NCI-H2227 treated with DMSO at 0.1 percent for 48 hours (cell line): ENCODE measurements at places on chromosomes 16 and 17.

GRCh38 chr17:69878661-69879060 is 196.4 kb upstream of the KCNJ16 start:
- DNase-seq = no peak

GRCh38 chr17:4340914-4341615 is 25.4 kb downstream of the UBE2G1 start:
- no peak for DNase-seq

DNA sequence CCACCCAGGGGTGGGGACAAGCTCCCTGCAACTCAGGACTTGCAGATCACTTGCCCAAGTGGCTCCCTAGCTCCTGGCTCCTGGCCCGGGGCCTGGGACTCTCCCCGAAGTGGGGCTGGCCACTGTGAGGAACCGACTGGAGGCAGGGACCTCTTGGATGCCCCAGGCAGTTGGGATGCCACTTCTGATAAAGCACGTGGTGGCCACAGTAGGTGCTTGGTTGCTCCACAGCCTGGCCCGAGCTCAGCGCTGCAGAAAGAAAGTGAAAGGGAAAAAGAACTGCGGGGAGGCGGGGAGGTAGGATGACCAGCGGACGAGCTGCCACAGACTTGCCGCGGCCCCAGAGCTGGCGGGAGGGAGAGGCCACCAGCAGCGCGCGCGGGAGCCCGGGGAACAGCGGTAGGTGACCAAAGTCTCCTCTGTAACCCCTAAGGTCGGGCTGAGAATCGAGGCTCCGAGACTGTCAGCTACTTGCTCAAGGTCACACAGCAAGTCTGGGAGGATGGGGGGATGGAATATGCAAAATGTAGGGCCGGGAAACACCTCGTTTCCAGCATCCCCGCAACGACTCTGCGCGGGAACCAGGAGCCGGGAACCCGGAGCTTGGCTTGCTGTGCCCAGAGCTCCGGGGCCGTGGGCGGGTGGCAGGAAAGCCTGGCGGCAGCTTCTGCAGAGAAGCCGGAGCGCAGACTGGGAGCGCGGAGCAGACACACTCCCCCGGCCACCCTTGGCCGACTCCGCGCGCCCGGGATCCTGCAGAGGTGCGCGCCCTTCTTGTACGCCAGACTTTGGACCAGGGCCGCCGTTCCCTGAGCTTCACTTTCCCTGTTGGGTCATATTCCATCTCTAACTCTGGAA is 1.9 kb downstream of the CIITA start:
- DNase-seq = no peak

GRCh38 chr17:48563385-48563838 is 14.7 kb downstream of the HOXB4 start:
- no peak for DNase-seq

DNA sequence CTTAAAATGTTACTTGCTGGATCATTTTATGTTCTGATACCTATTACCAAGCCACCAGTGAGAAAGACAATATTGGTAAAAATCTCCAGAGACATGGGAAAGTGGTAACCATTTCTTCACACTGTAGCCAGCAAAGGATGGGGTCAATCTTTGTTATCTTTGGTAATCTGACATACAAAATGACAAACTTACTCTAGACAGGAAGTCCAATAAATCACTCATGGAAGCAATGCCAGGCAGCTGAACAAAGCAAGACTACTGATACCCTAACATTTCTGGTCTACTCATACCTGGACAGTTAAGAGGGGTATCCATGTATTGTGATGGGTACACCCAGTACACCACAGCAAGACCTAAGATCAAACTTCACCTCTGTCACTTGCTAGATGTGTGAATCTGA is 19.0 kb downstream of the GRB2 start:
- DNase-seq = no peak

GRCh38 chr17:54373970-54374369 is 526.7 kb upstream of the TOM1L1 start:
- DNase-seq = no peak

- DNase-seq = no peak
Observed at GRCh38 chr17:1169221-1169928, 10.4 kb downstream of the ABR start.

- no peak for DNase-seq
Observed at GRCh38 chr17:55895112-55895759, 144.4 kb downstream of the PCTP start.

GRCh38 chr17:77319211-77320043 is 178.7 kb downstream of the SEC14L1 start:
- DNase-seq = no peak
